NCI-H2227 treated with DMSO at 0.1 percent for 48 hours (cell line): ENCODE measurements at places on chromosomes 16 and 17.

DNA sequence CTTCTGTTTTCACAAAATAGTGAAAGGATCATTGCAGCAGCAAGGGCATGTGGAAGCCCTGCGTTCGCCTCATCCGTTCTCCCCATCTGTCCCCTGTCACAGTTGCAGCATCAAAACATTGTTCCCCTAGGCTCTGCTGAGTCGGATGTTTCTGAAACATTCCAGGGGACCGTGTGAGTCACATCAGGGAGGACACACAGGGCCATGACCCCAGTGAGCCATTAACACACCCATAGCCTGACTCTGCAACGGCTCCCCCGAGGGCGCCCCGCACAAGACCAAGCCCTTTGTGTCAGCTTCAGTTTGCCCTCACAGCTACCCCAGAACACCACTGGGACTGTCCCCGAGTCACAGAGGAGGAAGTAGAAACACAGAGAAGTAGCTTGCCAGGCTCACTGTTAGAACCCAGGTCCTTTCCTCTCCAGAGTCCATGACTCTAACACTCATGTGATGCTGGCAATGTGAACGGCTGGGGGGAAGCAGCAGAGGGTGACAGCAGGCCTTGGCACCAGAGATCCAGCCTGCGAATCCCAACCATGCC, 63.3 kb upstream of the HSBP1 start:
- DNase-seq, result no peak

GRCh38 chr16:19240494-19240893, 45.0 kb upstream of the CLEC19A start:
- no peak for DNase-seq

- no peak for DNase-seq
Measured at GRCh38 chr16:9670033-9670432, 512.2 kb downstream of the GRIN2A start.

DNA sequence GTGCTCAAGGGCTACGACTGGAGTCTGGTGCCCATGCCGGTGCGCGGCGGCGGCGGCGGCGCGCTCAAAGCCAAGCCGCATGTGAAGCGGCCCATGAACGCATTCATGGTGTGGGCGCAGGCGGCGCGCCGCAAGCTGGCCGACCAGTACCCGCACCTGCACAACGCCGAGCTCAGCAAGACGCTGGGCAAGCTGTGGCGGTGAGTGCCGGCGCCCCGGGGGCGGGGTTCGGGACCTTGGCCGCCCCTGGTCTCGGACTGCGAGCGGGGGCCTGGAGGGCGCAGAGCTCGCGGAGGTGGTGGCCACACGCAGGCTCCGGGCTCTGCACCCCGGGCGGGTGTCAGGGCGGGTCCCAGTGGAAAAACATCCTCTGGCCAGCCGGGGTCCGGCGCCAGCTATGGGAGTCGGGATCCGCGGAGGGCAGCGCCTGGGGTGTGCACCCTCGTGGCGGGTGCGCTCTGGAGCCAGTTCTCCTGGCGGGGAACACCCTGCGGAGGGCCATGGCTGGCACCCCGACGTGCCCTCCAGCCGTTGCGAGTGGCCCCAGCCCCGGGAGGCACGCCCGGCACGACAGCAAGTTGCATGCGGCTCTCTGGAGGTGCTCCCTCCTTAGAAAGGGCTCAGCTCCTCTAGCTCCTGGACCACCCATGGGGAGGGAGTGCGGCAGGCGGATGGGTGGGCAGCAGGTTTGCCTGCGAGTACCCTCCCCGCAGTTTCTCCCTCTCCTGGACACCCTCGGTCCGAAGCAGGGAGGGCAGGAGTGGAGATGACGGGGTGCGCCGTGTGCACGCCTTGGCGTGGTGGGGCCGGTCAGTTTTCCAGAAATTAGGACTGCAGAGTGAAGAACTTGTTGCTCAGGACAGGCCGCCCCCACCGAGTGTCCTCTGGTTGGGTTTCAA, 824 bp downstream of the SOX8 start:
- no peak for DNase-seq

GRCh38 chr16:81942007-81942601, 69.2 kb downstream of the SDR42E1 start:
- no peak for DNase-seq

- no peak for DNase-seq
Measured at GRCh38 chr16:85127379-85127723, 15.1 kb upstream of the CIBAR2 start.

GRCh38 chr17:14950686-14951085, 314.4 kb downstream of the PMP22 start:
- no peak for DNase-seq

- DNase-seq, result no peak
Measured at GRCh38 chr17:57478478-57479250, 222.3 kb downstream of the MSI2 start.

- DNase-seq, result no peak
Measured at GRCh38 chr16:29232811-29233704, 173.5 kb downstream of the NPIPB11 start.

- no peak for DNase-seq
Measured at GRCh38 chr16:4241928-4242283, at the start of gene SRL. SRL (minus strand) TSS chr16:4242080; CDS start chr16:4242067, 13 bp downstream.

GRCh38 chr17:10050597-10051101, 145.6 kb upstream of the RCVRN start:
- DNase-seq, result no peak

DNA sequence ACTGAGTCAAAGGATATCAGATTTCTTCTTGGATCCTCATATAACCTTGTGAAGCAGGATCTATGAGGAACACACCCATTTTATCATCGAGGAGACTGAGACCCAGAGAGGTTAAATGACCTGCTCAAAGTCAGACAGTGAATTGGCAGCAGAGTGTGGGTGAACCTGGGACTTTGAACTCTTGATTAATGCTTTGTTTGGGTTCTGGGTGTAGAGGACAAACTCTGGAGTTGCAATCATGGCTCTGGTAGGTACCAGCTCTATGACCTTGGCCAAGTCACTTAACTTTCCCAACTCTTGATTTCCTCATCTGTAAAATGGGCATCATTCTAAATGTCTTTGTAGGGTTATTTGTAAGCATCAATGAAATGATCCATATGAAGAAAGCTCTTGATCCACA, 166.4 kb downstream of the HAPSTR1 start:
- no peak for DNase-seq

DNA sequence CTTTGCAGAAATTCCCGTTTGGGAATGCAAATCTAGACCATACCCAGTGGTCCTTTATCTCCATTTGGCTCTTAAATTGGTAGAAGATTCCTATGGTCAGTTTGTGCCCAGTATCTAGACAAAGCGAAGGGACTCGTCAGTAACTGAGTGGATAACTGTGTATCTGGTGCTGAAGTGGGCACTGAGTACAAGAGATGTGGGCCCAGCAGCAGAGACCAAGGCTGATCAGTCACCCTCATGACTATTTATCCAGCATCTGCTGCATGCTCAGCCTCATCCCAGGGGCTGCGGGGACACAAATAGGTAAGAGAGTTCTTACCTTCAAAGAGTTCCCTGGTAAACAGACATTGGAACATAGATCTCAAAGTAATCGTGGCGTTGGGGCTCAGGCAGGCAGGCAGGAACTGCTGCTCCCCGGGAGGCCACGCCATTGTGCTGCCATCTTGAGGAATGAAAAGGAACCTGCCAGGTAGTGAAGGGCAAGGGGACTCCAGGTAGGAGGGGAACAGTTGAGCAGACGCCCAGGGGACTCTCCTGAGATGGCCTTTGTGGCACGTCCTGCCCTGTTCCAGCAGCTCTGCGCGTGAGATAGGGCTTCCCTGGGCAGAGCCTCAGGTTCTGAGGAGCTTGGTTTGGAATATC, 10.3 kb downstream of the NT5M start:
- no peak for DNase-seq

GRCh38 chr17:2932946-2933345, 130.5 kb downstream of the OR1D5 start:
- no peak for DNase-seq

GRCh38 chr17:47989700-47990099, 18.8 kb downstream of the CDK5RAP3 start:
- DNase-seq, result no peak

GRCh38 chr17:36118477-36119353, 15.1 kb downstream of the CCL4 start:
- DNase-seq, result no peak
